Kidney tubule cell (primary cell): ENCODE measurements at places on chromosomes 3 and 15.

DNA sequence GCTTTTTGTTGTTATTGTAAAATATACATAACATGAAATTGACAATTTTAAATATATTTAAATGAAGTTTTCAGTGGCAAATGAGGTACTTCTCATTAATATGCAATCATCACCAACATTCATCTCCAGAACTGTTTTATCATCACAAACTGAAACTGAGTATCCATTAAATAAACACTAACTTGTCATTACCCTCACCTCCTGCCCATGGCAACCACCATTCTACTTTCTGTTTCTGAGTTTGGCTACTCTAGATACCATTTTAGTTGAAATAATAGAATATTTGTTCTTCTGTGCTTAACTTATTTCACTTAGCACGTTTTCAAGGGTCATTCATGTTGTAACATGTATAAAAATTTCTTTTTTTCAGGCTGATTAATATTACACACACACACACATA is 834.3 kb downstream of the PLOD2 start:
- DNase-seq = no peak

DNA sequence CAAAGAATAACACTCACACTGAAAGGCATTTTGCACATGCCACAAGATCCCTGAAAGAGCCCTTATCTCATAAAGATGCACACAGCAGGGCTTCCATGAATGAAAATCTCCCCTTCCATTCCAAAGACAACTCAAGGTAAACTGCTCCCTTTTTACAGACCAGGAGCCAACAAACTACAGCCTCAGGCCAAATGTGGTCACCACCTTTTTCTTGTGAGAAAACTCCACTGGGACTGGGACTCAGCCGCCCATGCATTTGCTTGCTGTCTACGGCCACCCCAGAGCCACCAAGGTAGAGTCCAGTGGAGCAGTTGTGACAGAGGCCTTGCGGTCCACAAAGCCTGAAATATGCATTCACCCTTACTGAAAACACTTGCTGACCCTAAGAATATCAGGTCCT is 334.8 kb downstream of the OCA2 start:
- no peak for DNase-seq

- no peak for DNase-seq
Observed at GRCh38 chr3:42421818-42422796, 11.7 kb upstream of the LYZL4 start.

DNA sequence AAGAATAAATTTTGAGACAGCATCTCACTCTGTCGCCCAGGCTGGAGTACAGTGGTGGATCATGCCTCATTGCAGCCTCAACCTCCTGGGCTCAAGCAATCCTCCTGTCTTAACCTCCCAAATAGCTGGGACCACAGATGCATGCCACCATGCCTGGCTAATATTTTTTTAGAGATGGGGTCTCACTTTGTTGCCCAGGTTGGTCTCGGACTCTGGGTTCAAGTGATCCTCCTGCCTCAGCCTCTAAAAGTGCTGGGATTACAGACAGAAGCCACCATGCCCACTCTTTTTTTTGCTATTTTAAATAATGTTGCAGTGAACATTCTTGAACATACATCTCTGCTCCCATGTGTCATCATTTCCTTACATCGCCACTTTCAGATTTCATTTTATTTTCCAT is 6.8 kb upstream of the SLC51B start:
- DNase-seq = no peak

DNA sequence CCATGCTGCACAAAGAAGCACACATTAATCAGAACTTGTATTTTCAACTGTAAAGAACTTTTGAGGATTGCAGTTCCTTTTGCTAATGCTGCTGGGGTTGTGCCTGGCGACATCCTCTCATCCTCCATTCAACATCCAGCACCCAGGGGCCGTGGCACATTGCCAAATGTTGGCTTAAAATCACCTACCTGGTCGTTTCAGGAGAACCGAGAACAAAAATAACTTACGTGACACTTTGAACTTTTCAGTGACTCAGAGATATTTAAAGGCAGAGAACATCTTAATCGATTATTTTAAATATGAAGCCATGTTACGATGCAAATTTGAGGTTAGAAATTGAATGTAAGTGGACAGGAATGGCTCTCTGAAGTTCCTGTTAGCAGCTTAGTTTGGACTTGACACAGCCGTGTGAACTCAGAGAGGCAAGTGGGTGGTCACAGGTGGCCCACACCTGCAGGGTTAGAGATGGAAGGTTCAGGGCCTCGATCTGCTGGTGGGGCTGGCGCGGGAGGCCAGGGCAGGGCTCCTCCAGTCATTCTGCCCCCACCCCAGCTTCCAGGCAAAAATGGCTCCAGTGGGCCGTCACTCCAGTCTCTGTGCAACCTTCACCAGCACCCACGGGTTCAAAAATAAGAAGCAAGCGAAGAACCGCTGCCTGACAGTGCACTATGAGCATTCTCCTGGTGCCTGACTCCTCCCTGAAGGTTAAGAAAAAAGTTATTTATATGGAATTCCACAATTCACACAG is 12.2 kb downstream of the LRRK1 start:
- no peak for DNase-seq

GRCh38 chr3:189899186-189899585 is 221.5 kb downstream of the P3H2 start:
- no peak for DNase-seq

GRCh38 chr3:157417247-157417646 is 19.4 kb upstream of the PTX3 start:
- DNase-seq = peak; percentile 76

DNA sequence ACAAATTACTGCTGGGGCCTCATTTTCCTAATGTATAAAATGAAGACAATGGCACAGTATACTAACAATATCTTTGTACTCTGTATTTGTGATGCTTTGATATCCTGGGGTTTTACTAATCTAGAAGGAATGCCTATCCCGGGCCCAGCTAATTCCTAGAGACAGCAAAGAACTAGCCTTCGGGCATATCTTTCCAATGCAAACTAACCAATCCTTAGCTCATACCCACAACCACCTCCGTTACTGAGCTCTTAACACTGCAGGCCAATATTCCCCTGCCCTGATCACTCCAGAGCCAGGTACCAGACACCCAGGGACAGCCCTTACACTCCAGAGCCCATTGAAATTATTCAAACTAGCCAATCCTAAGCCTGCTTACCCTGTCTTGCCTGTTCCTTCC is 309.0 kb downstream of the ULK4 start:
- DNase-seq = no peak

DNA sequence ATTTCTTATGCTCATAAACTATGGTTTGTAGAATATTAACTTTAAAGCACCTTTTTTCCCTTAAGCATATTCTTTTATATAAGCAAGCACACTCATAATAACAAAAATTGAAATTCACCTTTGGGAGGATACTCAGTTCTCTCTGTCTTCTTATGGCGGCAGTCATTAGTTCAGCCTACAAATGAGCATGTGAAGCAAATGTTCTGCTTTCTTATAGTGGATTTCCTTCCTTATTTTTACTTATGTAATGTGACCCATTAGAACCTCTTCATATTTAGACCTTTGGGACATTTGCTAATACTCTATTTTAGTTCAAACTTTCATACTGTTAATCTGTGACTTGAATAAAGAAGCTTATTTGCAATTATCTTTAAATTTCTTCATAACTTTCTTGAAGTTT is at the start of gene P2RY13:
P2RY13 (minus strand) TSS at position 187 of the 400 bp plus-strand sequence; CDS start at position 166, 21 bp downstream.
- no peak for DNase-seq

DNA sequence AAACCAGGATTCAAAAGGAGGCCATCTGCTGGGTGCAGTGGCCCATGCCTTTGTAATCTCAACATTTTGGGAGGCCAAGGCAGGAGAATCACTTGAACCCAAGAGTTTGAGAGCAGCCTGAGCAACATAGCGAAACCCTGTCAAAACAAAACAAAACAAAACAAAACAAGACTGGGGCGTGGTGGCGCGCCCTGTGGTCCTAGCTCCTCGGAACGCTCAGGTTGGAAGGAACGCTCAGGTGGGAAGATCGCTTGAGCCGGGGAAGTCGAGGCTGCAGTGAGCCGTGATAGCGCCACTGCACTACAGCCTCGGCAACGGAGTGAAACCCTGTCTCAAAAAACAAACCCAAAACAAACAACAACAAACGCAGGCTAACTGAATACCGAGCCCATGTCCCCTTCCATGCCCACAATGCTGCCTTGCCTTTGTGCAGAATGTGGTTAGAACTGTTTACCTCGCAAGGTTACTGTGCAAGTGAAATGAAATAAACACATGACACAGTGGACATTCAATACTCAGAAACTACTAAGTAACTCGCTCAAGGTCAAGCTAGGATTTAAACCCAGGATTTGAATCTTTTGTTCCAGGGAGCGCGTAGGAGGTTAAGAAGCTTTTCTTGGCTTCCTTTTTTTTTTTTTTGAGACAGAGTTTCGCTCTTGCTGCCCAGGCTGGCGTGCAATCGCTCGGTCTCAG is 766 bp upstream of the EMC4 start:
- peak; percentile 26 for DNase-seq

DNA sequence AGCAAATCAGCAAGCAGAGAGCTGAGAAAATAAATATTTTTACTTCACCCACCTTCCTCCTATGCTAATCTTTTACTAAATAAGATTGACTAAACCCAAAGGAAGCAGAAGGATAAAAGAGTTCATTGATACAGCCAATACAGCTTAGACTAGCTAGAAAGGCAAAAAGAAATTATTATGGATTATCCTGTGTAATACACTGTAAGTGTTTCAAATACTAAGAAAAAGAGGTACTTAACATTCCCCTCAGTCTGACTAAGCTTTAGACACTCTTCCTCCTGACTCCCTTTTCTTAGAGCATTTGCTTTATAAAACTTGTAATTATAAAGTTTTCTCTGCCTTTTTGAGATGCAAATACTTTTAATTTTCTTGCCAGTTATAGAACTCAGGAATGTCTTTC is 848.9 kb upstream of the CADM2 start:
- DNase-seq = no peak

GRCh38 chr15:57111002-57111401 is 192.6 kb downstream of the TCF12 start:
- no peak for DNase-seq

- peak; percentile 30 for DNase-seq
Observed at GRCh38 chr3:103184772-103185171, 750.0 kb downstream of the ZPLD1 start.

- DNase-seq = peak; percentile 82
Observed at GRCh38 chr3:169668957-169669741, 5.6 kb upstream of the MECOM start.

DNA sequence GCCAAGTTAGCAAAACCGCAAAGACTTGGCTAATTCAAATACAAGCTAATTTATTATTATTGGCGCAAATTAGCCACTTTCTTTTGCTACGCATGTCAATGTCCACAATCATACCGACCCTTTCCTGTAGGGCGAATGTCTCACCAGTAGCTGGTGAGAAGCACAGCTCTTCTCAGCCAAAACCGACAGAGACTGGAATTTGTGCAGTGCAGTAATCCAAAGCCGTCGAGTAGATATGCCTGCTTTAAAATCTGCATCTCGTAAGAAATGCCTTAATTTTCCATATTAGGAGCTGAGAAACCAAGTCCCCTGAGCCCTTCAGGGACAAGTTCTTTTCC is 614 bp upstream of the MINDY2 start:
- DNase-seq = no peak

- DNase-seq = no peak
Observed at GRCh38 chr3:193345431-193345830, 33.1 kb downstream of the ATP13A5 start.

- DNase-seq = no peak
Observed at GRCh38 chr3:44772099-44772442, 10.5 kb downstream of the KIF15 start.

- DNase-seq = no peak
Observed at GRCh38 chr15:99467338-99467720, 98.5 kb upstream of the MEF2A start.

- DNase-seq = peak; percentile 43
Observed at GRCh38 chr3:23710555-23710954, 95.2 kb upstream of the UBE2E1 start.

- peak; percentile 90 for DNase-seq
Observed at GRCh38 chr3:23094890-23095462, 108.2 kb upstream of the UBE2E2 start.

GRCh38 chr3:160434071-160434470 is 15.5 kb downstream of the TRIM59 start:
- DNase-seq = no peak

DNA sequence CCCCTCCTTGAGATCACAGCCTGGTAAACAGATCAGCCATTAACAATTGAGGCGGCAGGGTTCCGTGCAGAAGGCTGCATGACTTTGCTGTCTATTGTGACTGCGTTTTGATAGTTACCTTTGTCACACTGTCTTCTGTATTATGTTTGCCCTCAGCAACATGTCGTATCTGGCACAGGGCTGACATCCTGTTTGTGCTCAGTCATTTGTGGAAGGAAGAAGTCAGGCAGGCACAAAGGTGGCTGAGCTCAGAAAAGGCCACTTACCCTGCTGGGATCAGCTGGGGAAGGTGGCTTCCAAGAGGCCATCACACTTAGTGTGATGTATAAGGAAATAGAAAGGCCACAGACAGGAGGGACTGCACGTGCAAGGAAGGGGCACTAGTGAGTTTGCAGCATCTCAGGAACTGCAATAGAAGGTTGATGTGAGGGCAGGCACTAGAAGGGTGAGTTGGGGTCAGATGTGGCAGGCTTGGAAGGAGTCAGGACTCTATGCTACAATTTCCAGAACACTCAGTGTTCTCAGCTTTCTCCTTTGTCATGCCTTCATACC is 13.4 kb downstream of the PML start:
- DNase-seq = peak; percentile 44

DNA sequence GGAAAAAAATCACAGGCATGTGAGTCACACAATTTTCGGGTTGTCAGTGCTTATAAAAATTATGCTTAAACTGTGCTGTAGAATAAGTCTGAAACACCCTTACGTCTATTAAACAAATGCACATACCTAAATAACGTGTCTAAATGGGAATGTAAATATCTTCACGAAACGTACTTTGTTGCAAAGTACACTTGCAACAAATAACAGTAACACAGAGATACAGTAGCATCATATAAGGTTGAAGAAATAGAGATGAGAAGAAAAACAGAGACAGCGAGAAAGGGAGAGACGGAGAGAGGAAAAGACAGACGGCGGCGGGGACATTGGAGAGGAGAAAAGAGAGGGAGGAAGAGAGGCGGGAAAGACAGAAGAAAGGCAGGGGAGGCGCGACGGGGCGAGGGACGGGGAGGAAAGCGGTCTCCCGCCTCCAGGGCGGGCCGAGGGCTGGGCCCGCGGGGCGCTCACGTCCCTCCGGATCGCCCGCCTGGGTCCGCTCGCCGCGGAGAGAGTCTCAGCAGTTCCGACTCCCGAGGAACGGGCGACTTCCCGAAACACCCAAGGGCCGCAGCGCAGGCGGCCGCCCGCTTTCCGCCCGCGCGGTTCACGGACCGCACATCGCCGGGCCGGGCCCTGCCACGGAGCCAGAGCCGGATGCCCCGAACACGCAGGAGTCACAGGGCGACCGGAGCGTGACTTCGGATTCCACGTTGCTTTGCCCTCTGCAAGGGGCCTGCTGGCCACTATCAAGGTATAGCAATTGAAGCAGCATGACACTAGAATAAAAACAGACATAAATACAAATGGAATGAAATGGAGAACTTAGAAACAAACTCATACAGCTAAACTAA is 153.4 kb downstream of the LMLN start:
- no peak for DNase-seq

- DNase-seq = peak; percentile 72
Observed at GRCh38 chr3:119235151-119235550, 5.5 kb downstream of the B4GALT4 start.
